ENCODE measurements at places on chromosomes 13 and 19.

GRCh38 chr13:65093357-65093756 is 2136.8 kb downstream of the PCDH9 start:
- DNase-seq, result no peak

- no peak for DNase-seq
Measured at GRCh38 chr19:45079911-45080370, 881 bp downstream of the GEMIN7 start.

GRCh38 chr19:38163419-38164290 is 60.4 kb downstream of the DPF1 start:
- no peak for DNase-seq

- no peak for DNase-seq
Measured at GRCh38 chr13:83730674-83731073, 151.6 kb downstream of the SLITRK1 start.

GRCh38 chr13:96200810-96201209 is 110.9 kb downstream of the HS6ST3 start:
- no peak for DNase-seq

DNA sequence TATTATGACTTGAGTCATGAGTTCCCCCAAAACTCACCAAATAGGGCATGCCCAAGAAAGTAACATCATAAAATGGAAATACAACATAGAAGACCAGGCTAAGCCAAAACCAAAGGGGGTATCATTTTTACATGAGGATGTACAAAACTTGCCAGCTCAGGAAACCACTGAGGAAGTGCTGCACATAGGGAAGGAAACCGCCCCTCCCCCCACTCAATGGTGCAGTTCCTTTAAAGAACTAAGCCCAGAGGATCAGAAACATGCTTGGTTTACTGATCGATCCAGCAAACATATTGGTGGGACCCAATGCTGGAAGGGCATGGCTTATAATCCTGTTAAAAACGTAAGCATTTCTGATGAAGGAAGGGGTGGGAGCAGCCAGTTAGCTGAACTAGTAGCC is 4.2 kb upstream of the ZNF486 start:
- DNase-seq, result no peak

- DNase-seq, result no peak
Measured at GRCh38 chr19:16106121-16106520, 5.6 kb upstream of the RAB8A start.

GRCh38 chr13:84654654-84655275 is 772.5 kb upstream of the SLITRK1 start:
- no peak for DNase-seq

DNA sequence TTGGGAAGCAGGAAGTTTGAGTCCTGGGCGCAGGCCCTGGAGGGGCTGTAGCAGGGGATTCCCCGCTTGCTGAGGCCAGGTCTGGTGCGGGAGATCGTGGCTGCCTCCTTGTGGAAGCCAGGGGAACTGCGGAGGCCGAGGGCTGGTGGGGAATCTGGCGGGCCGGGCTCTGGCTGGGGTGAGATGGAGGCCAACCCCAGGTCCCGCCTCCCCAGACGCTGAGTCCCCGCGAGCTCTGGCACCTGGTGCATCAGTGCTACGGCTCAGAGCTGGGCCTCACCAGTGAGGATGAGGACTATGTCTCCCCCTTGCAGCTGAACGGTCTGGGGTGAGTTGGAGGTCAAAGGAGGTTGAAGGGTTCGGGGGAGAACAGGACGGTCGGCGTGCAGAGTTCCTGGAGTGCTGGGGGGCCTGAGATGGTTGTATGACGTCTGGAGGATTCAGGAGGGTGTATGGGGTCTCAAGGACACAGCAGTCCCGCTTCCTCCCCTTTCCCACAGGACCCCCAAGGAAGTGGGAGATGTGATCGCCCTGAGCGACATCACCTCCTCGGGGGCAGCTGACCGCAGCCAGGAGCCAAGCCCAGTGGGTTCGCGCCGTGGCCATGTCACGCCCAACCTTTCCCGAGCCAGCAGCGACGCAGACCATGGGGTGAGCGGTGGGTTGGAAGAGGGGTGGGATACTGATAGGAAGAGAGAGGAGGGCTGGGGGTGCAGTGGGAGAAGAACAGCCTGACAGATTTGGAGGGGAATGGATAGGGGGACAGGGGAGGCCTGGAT is 13.1 kb downstream of the GRAMD1A start:
- DNase-seq, result no peak

DNA sequence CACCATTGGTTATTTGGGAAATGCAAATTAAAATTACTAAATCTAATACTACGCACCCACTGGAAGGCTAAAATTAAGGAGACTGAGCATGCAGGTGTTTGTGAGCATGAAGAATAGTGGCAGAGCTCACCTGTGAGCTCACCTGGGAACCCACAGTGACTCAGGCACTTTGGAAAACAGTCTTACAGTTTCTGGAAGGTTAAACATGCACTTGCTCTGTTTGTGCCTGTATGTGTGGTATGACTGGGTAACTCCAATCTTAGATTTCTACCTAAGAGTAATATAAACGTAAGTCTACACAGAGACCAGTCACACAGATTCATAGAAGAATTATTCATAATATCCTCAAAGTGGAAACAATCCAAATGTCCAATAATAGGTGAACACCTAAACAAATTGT is 318.8 kb downstream of the ATP8A2 start:
- no peak for DNase-seq

- DNase-seq, result no peak
Measured at GRCh38 chr19:40204381-40204780, 13.2 kb downstream of the MAP3K10 start.

DNA sequence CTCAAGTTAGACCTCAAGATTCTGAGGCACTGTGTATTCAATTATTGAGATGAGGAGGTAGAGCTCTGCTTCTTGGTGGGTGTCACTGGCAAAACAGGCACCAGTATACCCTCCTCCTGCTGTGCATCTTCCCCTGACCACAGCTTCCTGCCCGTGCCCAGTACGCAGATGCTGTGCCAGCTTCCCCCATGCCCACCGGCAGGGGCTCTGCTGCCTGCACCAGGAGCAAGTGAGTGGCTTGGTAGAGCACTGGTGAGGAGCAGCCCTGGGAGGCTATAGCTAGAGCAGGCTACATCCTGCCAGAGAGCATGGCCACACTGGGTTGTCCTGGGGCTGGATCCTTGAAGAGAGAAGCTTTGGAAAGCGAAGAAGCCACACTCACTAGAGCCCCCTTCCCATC is 21.0 kb upstream of the RNF17 start:
- DNase-seq, result no peak

All from esophagus squamous epithelium (tissue), 5 donors.